ENCODE measurements at places on chromosomes 6 and 20. TPM values are rescaled to one million over a fixed set of nuclear protein-coding genes. Genes with fewer than 3 reads are reported as not detected.
A peak's percentile ranks its signal among the peaks of the same experiment; 100 is the strongest.

GRCh38 chr20:50594231-50594590 lies 84.0 kb downstream of the PTPN1 start:
- no peak overlapping the region for H3K4me3 ChIP-seq
- H3K27me3 ChIP-seq: no peaks in the 10 kb centered on the region
- peaks cover 9% of the 10 kb centered on the region for H3K4me1 ChIP-seq
- H3K27ac ChIP-seq: peak overlapping the region; percentile 30
- no peaks in the 10 kb centered on the region for H3K36me3 ChIP-seq

DNA sequence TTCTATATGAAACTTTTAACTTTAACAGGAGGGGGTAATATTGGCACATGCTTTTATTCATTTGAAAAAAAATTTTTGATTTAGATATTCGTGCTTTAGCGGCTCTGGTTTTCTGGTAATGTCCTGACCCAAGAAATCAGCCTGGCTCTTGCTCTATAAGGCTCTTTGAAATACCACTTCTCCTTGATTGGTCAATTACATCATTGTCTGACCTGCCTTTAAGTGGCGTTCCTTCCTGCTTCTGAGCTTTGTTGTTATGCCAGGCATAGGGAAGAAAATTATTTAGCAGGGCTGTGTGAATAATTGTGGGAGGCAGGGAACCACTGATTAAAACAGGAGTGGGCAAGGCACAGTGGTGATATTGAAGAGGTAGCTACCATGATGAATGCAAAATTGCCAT lies 3.9 kb downstream of the RNF144B start:
- peaks cover 28% of the 10 kb centered on the region for H3K4me1 ChIP-seq
- peaks cover 4% of the 10 kb centered on the region for H3K27me3 ChIP-seq
- no peaks in the 10 kb centered on the region for H3K36me3 ChIP-seq
- no peak overlapping the region for H3K27ac ChIP-seq
- H3K4me3 ChIP-seq: no peak overlapping the region

GRCh38 chr6:74879976-74880375 lies 325.9 kb downstream of the COL12A1 start:
- H3K36me3 ChIP-seq: no peaks in the 10 kb centered on the region
- H3K4me3 ChIP-seq: no peak overlapping the region
- DNase-seq: no peak
- no peaks in the 10 kb centered on the region for H3K27me3 ChIP-seq
- H3K27ac ChIP-seq: no peak overlapping the region

The CD93 gene
- total RNA-seq: 1.9 TPM

The BMP5 gene
- total RNA-seq: not detected

GRCh38 chr6:108559884-108560462 lies 744 bp upstream of the FOXO3 start:
- H3K27me3 ChIP-seq: no peaks in the 10 kb centered on the region
- DNase-seq: no peak
- peaks cover 38% of the 10 kb centered on the region for H3K4me1 ChIP-seq
- H3K27ac ChIP-seq: peak overlapping the region; percentile 74
- peaks cover 13% of the 10 kb centered on the region for H3K36me3 ChIP-seq

The C20orf96 gene
- 6.4 TPM for total RNA-seq

DNA sequence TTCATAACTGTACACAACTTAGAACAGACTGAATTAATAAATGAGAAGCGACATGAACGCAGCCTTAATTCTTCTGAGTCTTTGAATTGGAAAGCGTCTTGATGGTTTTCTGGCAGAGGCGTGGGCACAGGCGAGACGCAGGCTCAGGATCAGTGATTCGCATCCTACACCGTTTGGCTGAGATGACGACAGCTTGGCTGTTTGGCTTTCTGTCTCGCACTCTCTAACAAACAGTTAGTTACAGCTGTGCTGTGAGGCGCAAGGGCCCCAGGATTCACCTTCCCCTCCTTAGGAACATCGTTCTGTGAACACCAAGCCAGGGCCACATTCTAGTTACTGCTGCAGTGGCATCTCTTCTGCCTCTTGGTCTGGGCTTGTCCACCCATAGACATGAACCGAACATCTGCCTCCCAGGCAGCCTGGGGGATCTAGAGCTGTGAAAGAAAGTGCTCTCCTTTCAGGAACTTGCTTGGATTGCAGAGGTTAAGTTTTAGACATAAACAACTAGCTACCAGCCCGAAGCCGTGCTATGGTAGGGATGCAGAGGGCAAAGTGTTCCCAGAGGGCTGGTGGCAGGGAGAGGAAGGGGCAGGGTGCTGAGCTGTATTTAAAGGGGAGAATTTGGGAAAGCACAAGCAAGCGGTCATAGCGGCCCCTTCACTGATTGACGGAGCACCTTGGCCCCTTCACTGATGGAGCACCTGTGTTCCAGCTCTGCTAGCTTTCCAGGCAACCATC lies 49.6 kb downstream of the TCP11 start:
- H3K27me3 ChIP-seq: no peaks in the 10 kb centered on the region
- no peak overlapping the region for H3K4me3 ChIP-seq
- no peaks in the 10 kb centered on the region for H3K4me1 ChIP-seq
- no peak overlapping the region for H3K27ac ChIP-seq

The BNIP5 gene
- not detected for total RNA-seq

The WFDC5 gene
- not detected for total RNA-seq

The MUC21 gene
- not detected for total RNA-seq

GRCh38 chr20:43507150-43508080 lies at the start of gene L3MBTL1:
L3MBTL1 (plus strand) TSS chr20:43507697; CDS start chr20:43513504, 5,807 bp downstream.
- peaks cover 4% of the 10 kb centered on the region for H3K4me1 ChIP-seq
- H3K27me3 ChIP-seq: peaks cover 35% of the 10 kb centered on the region
- peak; percentile 21 for DNase-seq
- H3K36me3 ChIP-seq: no peaks in the 10 kb centered on the region
- H3K4me3 ChIP-seq: peak within 1 kb of the TSS; percentile 63
- no peak within 1 kb of the TSS for H3K27ac ChIP-seq

- no peak overlapping the region for H3K4me3 ChIP-seq
- DNase-seq: no peak
- H3K36me3 ChIP-seq: no peaks in the 10 kb centered on the region
- H3K27ac ChIP-seq: no peak overlapping the region
- no peaks in the 10 kb centered on the region for H3K27me3 ChIP-seq
These were observed 64.7 kb upstream of the MTHFD1L start for GRCh38 chr6:150800674-150801314.

DNA sequence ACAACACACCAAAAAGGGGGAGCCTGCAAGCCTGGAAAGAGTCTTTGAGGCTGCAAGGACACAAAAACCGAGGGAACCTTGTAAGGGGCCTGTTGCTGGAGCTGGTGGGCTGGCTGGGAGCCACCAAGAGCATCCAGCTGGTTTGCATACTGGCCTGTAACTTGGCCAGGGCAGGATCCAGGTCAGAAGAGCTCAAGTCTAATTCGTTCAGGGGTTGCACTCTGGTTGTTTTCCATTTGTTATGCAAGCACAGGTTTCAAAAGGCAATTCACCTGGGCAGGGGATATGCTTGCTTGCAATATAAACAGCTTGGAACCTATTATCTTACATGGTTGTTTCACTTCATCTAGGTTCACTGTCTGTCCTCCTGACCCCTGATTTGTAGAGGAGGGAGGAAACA lies 98.3 kb upstream of the GCM1 start:
- H3K4me3 ChIP-seq: no peak overlapping the region
- peaks cover 3% of the 10 kb centered on the region for H3K36me3 ChIP-seq
- peaks cover 6% of the 10 kb centered on the region for H3K4me1 ChIP-seq
- DNase-seq: no peak
- no peaks in the 10 kb centered on the region for H3K27me3 ChIP-seq
- H3K27ac ChIP-seq: no peak overlapping the region

The FOXC1 gene
- total RNA-seq: 0.05 TPM

The ROMO1 gene
- total RNA-seq: 142 TPM

DNA sequence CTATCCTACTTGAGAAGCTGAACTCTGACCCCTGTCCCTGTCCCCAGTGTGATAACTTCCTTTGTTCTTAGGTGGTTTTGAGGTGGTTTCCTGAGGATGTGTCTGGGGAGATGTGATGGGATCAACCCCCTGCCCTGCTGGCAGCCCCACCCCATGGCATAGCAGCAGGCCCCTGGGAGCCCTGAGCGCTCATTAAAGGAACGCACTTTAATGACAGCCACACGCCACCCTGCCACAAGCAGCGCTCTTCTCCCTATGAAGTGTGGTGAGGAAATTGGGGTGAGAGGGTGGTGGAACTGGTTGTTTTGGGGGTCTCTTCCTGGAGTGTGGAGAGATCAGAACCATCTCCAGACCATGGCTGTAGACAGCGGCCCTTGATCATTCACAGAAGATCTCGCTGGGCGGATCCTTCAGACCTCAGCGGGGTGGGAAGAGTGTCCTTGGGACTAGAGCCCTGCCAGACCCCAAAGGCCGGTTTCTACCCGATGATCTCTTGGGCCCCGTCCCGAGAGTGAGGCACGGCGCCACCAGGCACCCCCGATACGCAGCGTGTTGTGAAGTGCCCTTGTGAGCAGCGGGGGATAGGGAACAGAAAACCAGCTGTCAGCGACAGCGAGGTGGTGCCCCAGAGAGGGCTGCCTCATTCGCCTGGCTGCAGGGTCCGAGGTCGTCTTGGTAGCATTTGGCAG lies 45.4 kb downstream of the SYNJ2 start:
- peak overlapping the region; percentile 98 for H3K27ac ChIP-seq
- no peak for DNase-seq
- peaks cover 35% of the 10 kb centered on the region for H3K4me1 ChIP-seq
- H3K36me3 ChIP-seq: peaks cover 10% of the 10 kb centered on the region
- peak overlapping the region; percentile 77 for H3K4me3 ChIP-seq
- no peaks in the 10 kb centered on the region for H3K27me3 ChIP-seq

The RBM24 gene
- not detected for total RNA-seq

GRCh38 chr6:14743144-14743473 lies 502.8 kb upstream of the JARID2 start:
- H3K4me1 ChIP-seq: peaks cover 84% of the 10 kb centered on the region
- H3K4me3 ChIP-seq: peak overlapping the region; percentile 58
- peaks cover 25% of the 10 kb centered on the region for H3K36me3 ChIP-seq
- DNase-seq: peak; percentile 44
- H3K27me3 ChIP-seq: no peaks in the 10 kb centered on the region
- peak overlapping the region; percentile 98 for H3K27ac ChIP-seq

The RAD21L1 gene
- not detected for total RNA-seq

The PDE10A gene
- total RNA-seq: not detected

DNA sequence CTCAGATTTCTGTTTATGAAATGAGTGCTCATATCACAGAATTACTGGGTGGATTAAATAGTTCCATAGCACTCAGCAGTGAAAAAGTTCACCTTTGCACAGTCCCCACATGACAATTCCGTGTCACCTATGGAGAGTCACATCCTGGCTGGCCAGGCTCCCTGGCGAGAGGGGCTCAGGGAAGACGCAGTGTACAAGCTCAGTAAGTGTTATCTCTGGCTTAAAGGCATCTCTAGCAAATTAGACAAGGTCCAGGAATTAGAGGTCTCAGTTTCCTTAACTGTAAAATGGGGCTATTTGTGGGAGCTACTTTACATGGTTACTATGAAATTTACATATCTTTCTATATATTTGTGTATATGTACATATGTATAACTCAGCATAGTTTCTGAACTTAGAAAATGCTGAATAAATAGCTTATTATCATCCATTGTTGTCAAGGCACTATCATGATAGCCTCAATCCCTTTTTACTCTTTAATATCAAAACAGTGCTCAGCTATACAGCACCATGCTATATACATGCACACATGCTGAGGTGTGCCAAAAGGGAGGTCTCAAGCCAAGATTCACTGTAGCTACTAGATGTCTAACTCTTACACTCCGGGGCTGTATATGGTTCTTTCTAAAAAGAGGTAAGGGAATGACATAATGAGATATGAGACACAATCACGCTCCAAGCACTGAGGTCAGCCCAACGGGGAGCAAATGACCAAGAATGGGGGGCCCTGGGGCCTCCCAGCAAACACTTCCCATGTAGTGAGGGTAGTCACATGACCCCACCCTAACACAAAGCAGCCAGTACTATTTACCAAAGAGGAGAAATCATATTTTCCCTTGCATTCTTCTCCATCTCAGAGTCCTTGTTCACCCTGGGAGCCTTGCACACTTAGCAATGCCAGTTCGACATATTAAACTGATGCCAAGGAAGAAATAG lies 59.4 kb downstream of the SLC22A23 start:
- H3K27me3 ChIP-seq: no peaks in the 10 kb centered on the region
- no peaks in the 10 kb centered on the region for H3K4me1 ChIP-seq
- H3K36me3 ChIP-seq: no peaks in the 10 kb centered on the region
- DNase-seq: no peak
- H3K27ac ChIP-seq: no peak overlapping the region
- H3K4me3 ChIP-seq: no peak overlapping the region

The GSTA2 gene
- total RNA-seq: not detected

- H3K4me1 ChIP-seq: no peaks in the 10 kb centered on the region
- H3K27me3 ChIP-seq: peaks cover 34% of the 10 kb centered on the region
- H3K27ac ChIP-seq: no peak overlapping the region
- no peak for DNase-seq
- no peaks in the 10 kb centered on the region for H3K36me3 ChIP-seq
These were observed 230.5 kb downstream of the ZMYND8 start for GRCh38 chr20:47125758-47126591.

The TSPYL4 gene
- total RNA-seq: 11.1 TPM
